HepG2 (cell line): ENCODE measurements at places on chromosomes 3 and 15. TPM values are rescaled to one million over a fixed set of nuclear protein-coding genes. Genes with fewer than 3 reads are reported as not detected.

GRCh38 chr3:38468765-38469164 is 15.1 kb downstream of the ACVR2B start:
- DNase-seq = no peak
- no peak overlapping the region for H3K27ac ChIP-seq
- no peak overlapping the region for H3K4me3 ChIP-seq
- H3K27me3 ChIP-seq = no peaks in the 10 kb centered on the region

DNA sequence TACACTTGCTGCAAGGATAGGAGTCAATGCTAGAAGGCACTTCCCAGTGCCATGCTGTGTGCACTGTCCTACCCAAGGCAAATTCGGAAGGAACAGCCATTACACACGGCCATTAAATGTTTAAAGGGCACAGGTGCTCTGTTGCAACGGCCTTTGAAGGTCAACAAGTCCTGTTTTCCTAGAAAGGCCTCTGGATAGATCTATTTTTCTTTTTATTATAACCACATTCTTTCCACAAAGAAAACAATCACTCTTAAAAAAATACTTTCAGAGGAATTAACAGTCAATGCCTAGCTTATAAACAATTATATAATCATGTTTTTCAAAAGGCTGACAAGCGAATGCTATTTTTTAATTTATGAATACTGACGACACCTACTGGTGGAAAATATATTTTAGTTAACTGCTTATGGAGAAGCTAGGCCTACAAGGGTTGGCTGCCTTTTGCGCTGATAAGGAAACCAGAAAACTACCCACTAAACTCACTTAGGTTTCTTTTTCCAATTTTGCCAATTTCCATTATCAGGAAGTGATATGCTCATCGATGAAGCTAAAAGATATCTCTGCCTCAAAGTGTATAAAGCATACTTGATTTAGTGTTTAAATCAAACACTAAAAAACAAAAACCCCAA is 2.4 kb downstream of the ARHGEF3 start:
- H3K36me3 ChIP-seq = no peaks in the 10 kb centered on the region
- peak; percentile 73 for DNase-seq
- H3K4me1 ChIP-seq = peaks cover 74% of the 10 kb centered on the region
- H3K27ac ChIP-seq = peak overlapping the region; percentile 56
- H3K27me3 ChIP-seq = no peaks in the 10 kb centered on the region; the same call in 2 of the 3 replicates
- H3K4me3 ChIP-seq = peak overlapping the region; percentile 85

GRCh38 chr3:1131166-1131565 is 38.3 kb downstream of the CNTN6 start:
- H3K27ac ChIP-seq = no peak overlapping the region
- no peaks in the 10 kb centered on the region for H3K27me3 ChIP-seq
- no peak overlapping the region for H3K4me3 ChIP-seq
- no peaks in the 10 kb centered on the region for H3K4me1 ChIP-seq
- DNase-seq = no peak
- H3K36me3 ChIP-seq = no peaks in the 10 kb centered on the region

DNA sequence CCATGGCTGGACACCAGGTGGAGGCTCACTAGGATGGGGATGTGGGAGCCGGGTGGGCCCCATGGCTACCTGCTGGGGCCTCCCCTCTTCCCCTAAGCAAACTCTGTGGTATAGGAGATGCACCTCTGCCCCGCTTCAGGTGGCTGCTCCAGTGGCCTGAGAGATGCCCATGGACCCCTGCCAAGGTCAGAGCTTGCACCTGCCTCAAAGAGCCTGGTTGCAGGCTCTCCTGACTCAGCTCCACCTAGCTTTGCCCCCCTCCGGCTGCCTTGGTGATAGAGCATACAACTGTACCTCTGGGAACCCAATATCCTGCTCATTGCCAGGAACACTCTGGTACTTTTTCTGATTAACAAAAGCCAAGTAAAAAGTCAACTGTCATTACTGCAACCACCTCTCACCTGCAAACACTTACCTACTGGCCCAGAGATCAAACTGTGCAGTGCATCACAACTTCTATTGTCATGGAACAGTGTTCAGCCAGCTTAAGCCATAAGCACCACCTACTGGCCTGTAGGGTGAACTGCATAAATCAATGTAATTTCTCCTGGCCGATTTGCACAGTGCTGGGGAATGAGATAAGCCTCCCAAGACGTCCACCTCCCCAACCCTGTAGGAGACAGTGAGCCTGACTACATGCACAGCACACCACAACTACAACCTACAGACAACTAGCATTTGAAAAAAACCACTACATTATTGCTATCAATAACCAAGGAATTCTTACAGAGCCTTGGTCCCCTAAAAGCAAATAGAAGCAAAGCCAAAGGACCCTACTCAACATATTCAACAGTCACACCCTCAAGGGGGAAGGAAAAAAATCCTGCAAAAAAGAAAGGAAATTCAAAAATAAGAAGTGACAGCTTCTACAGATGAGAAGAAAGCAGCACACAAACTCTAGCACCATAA is 352.4 kb upstream of the ARHGEF26 start:
- no peak overlapping the region for H3K27ac ChIP-seq
- DNase-seq = peak; percentile 30
- no peaks in the 10 kb centered on the region for H3K4me1 ChIP-seq
- H3K4me3 ChIP-seq = no peak overlapping the region

GRCh38 chr3:54259636-54260035 is 137.3 kb downstream of the CACNA2D3 start:
- H3K27ac ChIP-seq = no peak overlapping the region
- H3K4me3 ChIP-seq = no peak overlapping the region
- H3K4me1 ChIP-seq = no peaks in the 10 kb centered on the region
- no peaks in the 10 kb centered on the region for H3K36me3 ChIP-seq
- H3K27me3 ChIP-seq = peaks cover 7% of the 10 kb centered on the region; the same call in 1 of the 3 replicates

DNA sequence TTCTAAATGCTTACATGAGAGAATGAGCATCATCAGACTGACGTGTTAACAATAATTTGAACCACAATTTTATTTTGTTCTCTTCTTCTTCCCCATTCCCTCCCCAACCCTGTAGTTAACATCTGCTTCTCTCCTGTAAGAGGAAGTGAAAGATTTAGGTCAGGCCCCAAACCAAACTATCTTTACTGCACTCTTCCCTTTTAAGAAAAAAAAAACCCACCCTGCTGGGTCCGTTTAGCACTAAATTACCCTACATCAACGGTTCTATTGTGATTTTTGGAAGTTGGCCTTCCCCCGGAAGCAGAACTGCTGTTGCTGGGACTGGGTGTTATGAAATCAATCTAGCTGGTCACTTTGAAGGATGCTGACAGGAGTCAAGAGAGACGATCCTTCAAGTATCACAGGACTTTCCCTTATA is 49.4 kb downstream of the NFKBIZ start:
- no peak for DNase-seq
- H3K4me1 ChIP-seq = no peaks in the 10 kb centered on the region
- no peaks in the 10 kb centered on the region for H3K36me3 ChIP-seq
- no peak overlapping the region for H3K4me3 ChIP-seq
- H3K27me3 ChIP-seq = no peaks in the 10 kb centered on the region
- no peak overlapping the region for H3K27ac ChIP-seq

- H3K36me3 ChIP-seq = no peaks in the 10 kb centered on the region
- DNase-seq = no peak
- no peaks in the 10 kb centered on the region for H3K27me3 ChIP-seq
- no peak overlapping the region for H3K27ac ChIP-seq
- H3K4me3 ChIP-seq = no peak overlapping the region
These were observed 134.1 kb upstream of the PLSCR5 start for GRCh38 chr3:146739203-146739671.

DNA sequence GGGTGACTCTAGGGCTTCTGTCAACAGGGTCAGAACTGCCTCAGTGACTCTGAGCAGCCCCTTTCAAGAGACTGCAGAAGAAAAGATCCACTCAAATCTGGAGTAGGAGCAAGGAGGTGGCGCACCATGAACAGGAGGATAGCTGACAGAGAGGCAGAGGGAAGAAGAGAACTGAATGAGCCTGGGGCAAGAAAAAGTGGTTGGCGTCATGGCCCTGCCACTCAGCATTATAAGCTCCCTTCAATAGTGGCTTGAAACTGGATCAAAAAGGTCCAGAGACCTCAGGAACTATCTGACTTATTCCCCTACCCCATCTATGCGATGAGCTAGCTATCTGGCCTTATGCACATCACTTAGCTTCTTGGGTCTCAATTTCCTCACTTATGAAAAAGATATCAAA is 66.6 kb downstream of the NCEH1 start:
- no peak for DNase-seq
- no peak overlapping the region for H3K4me3 ChIP-seq
- no peaks in the 10 kb centered on the region for H3K4me1 ChIP-seq
- no peaks in the 10 kb centered on the region for H3K27me3 ChIP-seq

DNA sequence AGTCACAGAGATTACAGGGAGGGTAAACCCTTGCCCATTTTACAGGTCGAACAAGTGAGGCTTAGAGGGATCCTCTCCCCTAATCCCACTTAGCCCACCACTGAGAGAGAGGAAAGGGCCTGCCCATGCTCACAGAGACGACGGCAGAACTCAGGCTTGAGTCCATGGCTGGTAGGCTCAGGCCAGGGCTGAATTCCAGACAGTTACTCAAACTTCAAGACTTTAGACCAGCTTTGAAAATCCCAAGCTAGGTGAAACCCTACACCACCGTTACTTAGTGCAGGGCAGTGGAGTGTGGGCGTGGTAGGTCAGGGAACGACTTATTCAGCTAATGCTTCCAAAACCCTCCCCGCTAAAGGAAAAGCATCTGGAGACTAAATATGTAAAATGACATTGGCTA is 16.4 kb downstream of the GRIP2 start:
- H3K36me3 ChIP-seq = no peaks in the 10 kb centered on the region
- no peak overlapping the region for H3K27ac ChIP-seq
- no peaks in the 10 kb centered on the region for H3K4me1 ChIP-seq
- H3K27me3 ChIP-seq = peaks cover 4% of the 10 kb centered on the region; the same call in 1 of the 2 replicates
- DNase-seq = no peak

A4GNT gene
- total RNA-seq = not detected in 2 replicates

ELL3 gene
- total RNA-seq = 5.8 and 6.1 TPM in 2 replicates

DLEC1 gene
- not detected in 2 replicates for total RNA-seq

ANKRD34C gene
- total RNA-seq = not detected in 2 replicates

THOC7 gene
- total RNA-seq = 63.5 and 80.4 TPM in 2 replicates

GALNT15 gene
- total RNA-seq = 0.02 TPM in 1 of 2 replicates, not detected in the other
